Lung microvascular endothelial cell (primary cell): ENCODE measurements at places on chromosomes 1 and 21.

- no peak for DNase-seq
These were observed 173.4 kb upstream of the HMCN1 start for GRCh38 chr1:185560760-185561159.

DNA sequence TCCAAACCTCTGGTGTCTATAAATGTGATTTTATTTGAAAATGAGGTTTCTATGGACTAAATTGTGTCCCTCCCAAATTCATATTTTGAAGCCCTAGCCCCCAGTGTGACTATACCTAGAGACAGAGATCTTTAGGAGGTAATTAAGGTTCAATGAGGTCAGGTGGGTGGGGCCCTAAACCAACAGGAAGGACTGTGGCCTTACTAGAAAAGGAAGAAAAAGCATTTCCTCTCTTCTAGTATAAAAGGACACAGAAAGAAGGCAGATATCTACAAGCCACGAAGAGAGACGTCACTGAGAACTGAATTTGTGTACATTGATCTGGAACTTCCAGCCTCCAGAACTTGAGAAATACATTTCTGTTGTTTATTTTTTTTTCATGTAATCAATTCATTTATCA, 123.1 kb upstream of the RUNX1 start:
- DNase-seq, result no peak

DNA sequence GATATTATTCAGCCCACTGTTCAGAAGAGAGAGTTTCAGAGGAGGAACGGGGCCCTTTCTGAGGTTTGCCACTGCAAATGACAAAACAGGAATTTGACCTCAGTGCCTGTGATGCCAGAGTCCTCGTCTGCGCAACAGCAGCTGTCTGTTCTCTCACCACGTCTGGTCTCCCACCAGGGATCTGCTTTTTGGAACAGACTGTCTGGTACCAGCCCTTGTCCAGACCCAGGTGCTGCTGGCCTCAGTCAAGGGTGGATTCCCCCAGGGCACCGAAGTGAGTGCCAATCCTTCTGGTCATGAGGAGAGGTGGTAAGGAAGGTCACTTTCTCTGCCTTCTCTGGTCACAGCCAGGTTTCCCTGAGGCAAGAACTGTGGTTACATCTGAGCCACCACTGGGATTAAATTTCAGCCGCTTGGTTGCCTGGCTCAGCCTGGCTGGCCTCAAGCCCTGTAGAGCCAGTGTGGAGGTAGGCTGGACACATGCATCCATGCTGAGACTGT, 2.3 kb upstream of the BCAN start:
- DNase-seq, result no peak

- no peak for DNase-seq
These were observed 30.0 kb downstream of the MATN1 start for GRCh38 chr1:30693366-30693765.

- no peak for DNase-seq
These were observed 8.1 kb upstream of the HNRNPR start for GRCh38 chr1:23352096-23352695.

- DNase-seq, result no peak
These were observed 49.0 kb downstream of the CLDN17 start for GRCh38 chr21:30117631-30118030.

- DNase-seq, result no peak
These were observed 494.2 kb downstream of the NEGR1 start for GRCh38 chr1:71788113-71788512.

- no peak for DNase-seq
These were observed 16.6 kb upstream of the RNF223 start for GRCh38 chr1:1090424-1091343.

DNA sequence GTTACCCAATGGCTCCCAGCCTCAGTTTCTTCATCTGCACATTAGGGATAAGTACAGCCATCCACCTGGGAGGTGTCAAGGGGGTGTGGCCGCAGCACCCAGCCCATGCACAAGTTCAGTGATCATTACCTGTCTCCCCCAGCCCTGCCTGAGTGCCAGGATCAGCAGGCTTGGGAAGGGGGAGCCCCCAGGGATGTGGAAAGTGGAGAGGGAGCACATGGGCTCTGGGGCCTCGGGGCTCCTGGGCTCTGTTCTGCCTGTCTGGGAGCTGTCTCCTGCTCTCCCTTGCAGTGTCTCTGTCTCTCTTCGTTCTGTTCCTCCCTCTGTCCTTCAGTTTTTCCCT, 10.8 kb upstream of the PADI1 start:
- DNase-seq, result no peak

- no peak for DNase-seq
These were observed 239.5 kb downstream of the FAF1 start for GRCh38 chr1:50720457-50721053.

GRCh38 chr21:42190486-42190863, 28.5 kb upstream of the ABCG1 start:
- DNase-seq, result no peak

DNA sequence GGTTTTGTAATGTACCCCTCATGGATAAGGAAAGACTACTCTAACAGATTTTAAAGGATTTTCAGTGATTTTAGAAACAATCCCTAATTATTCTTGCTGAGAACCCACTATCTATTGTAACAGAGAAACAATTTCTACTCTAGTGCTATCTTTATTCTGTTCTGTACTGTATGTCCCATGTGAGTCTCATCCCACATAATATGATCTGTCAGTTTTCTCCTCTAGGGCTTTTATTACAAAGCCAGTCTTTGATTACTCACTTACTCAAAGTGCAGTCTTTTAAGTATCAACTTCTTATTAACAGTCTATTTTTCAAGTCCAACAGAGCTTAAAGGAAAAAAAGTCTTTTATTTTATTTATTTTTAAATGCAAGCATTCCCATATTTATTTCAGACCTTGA, 54.8 kb downstream of the CTH start:
- no peak for DNase-seq

DNA sequence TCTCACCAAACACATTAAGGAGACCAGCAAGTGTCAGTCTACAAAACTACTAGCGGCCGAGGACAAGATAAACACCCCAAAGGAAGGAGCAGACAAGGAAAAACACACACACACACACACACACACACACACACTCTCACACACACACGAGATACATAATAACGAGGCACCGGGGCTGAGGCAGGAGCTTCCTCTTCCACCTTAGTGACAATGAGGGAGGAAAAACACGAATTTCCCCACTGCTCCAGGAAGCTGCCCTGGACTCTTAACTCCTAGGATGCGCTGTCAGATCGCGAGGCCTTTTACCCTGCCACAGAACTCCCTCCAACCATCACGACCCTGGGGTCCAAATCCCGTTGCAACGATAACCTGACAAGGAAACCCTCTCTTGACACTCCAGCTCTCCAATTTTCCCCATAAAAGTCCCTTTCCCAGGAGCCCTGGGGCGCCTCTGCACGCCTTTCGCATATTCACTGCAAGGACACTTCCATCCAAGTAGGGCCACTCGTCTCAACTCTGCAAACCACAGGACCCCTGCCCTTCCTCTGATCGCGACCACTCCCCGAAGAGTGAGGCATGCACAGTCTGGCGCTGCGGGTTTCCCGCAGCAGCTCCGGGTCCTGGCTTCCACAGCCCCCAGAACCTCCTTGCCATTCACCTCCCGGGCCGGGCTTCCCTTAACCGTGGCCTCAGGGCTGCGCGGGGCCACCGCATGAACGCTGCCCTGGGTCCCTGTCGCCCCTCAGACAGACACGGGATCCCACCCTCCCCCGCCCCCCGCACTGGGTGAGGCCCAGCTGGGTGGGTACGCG, 581 bp downstream of the ETV3 start:
- DNase-seq, result peak; percentile 45

GRCh38 chr1:220730486-220730885, 17.6 kb upstream of the MTARC2 start:
- no peak for DNase-seq

DNA sequence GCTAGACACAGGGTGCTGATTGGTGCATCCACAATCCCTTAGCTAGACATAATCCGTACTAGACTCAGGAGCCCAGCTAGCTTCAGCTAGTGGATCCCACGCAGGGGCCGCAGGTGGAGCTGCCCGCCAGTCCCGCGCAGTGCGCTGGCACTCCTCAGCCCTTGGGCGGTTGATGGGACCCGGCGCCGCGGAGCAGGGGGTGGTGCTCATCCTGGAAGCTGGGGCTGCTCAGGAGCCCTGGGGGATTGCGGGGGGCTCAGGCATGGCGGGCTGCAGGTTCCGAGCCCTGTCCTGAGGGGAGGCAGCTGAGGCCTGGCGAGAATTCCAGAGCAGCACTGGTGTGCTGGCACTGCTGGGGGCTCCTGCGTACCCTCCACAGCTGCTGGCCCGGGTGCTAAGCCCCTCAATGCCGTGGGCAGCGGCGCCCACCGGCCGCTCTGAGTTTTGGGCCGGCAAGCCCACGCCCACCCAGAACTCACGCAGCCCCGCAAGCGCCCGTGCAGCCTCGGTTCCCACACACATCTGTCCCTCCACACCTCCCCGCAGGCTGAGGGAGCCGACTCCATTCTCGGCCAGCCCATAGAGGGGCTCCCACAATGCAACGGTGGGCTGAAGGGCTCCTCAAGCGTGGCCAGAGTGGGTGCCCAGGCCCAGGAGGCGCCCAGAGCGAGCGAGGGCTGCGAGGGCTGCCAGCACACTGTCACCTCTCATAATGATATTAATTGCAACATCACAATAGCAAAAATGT, 87.4 kb downstream of the CRB1 start:
- no peak for DNase-seq

GRCh38 chr1:185566995-185567394, 167.2 kb upstream of the HMCN1 start:
- peak; percentile 89 for DNase-seq

DNA sequence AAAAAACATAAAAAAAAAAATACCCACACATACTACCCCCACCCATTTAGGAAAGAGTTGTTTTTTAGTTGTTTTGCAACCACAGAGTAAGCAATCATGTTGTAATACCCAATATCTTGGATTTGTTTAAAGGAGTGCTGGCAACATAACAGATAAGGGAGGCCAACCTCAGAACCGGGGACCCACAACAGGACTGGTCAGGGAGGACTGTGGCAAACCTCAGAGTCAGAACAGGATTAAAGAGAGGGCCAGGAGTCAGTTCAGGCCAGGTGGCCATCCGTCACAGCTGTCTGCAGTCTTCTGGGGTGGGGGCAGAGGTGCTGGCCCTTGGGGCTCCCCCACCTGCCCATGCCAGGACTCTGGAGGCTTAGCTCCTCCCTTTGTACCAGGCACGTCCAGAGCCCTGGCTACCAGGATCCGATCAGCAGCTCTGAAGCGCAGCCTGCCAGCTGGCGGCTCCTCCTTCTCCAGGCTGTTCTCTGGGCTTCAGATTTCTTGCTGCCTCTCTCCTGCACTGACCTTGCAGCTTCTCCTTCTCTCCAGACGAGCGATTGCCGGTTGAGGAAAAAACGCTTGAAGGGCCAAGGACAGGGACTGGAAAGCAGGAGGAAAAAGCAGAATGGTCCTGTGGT, 7.9 kb downstream of the H6PD start:
- no peak for DNase-seq

DNA sequence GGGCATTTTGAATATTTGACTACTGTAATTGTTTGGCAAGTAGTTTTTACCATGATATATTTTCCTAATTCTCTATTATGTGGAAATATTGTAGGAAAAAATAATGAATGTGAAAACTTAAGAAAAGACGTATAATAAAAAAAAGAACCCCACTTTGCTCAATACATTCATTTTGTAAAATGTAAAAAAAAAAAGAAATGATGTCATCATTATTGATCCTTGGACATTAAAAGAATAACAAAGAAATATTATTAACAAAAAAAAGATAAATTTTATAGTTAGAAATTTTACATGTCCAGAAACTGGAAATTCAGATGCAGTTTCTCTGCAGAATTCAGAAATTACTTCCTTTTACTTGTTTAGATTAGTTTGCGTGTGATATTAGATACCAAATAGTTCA, 5.2 kb downstream of the GIPC2 start:
- no peak for DNase-seq

- DNase-seq, result no peak
These were observed 185.5 kb downstream of the ZC3H11B start for GRCh38 chr1:219427403-219427802.

DNA sequence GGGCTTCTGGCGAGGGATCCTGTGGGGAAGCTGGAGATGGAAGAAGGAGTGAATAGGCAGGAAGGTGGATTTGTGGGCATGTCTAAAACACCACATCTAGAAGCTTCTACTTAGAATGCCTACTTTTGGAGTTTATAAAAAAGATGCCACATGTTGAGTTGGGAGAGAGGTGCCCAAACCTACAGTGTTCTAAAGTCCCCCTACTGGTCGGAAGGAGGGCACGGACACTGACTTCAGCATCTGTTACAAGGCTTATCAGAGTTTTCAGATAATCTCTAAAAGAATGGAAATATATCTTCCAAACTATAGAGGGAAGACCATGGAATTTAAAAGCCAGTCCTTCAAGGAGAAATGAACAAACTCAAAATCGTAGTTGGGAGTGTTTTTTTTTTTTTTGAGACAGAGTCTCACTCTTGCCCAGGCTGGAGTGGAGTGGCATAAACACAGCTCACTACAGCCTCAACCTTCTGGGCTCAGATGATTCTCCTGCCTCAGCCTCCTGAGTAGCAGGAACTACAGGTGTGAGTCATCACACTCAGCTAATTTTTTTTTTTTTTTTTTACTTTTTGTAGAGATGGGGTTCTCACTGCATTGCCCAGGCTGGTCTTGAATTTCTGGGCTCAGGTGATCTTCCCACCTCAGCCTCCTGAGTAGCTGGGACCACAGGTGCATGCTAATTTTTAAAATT, 14.8 kb downstream of the IBA57 start:
- DNase-seq, result no peak

DNA sequence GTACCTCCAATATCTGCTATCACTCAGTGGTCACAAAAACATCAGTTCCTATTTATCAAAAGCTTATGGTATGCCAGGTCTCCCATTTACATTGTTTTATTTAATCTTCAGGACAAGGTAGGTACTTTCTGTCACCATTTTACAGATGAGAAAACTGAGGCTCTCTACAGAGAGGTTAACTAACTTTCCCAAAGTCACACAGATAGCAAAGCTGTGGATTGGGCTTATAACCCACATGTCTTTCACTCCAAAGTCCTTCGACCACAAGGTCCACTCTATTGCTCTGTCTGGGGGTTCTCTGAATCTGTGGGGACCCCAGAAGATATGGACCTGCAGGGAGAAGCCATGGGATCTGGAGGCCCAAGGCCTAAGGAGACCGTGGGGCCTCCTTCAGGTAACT, 26.6 kb upstream of the EPS8L3 start:
- DNase-seq, result no peak

DNA sequence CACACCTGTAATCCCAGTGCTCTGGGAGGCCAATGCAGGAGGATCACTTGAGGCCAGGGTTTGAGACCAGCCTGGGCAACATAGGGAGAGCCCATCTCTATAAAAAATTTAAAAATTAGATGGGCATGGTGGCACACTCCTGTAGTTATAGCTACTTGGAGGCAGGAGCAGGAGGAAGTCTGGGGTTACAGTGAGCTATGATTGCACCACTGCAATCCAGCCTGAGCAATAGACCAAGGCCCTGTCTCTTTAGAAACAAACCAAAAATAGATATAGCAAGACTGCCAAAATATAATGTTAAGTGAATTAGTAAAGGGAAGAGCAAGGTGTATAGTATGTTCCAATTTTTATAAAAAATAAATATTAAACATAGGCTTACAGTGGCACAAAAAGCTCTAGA, 28.8 kb downstream of the PLEKHO1 start:
- DNase-seq, result no peak

DNA sequence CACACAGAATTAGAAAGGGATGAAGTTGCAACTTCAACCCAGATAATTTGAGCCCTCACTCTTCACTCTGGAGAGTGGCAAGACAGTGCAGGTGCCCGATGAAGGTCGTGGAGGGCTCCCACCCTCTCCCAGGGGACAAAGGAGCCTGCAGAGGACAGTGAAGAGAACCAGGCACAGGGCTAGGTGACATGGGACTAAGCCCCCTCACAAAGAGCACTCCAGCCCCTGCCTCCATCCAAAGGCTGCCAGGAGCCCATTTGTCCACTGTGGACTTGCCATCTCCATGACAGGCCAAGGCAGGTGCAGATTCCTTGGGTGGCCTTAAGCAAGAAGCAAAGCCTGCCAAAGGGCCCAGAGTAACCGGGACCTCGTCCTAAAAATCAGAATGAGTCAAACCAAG, 15.1 kb downstream of the ERRFI1 start:
- no peak for DNase-seq
